ENCODE measurements at places on chromosomes 1 and 21.
A peak's percentile ranks its signal among the peaks of the same experiment; 100 is the strongest.

- DNase-seq, result no peak
These were observed 65.1 kb downstream of the CLSTN1 start for GRCh38 chr1:9758559-9759121.

DNA sequence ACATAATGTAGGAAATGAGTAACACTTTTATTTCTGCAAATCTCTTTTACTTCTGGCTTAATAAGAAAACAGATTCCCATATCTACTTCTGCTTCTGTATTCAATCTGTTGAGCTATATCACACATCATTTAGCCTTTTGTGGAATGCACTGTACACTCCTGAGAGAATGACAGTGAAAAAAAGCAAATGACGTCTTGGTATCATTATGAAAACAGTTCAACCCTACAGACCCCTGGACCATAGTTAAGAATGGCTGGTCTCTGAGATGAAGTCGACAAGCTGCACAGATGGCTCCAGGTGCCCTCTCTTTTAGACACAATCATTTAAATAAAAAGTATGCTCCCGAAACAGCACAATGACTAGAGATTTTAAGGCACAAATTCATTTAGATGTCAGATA lies 247.0 kb downstream of the RERE start:
- no peak for DNase-seq

DNA sequence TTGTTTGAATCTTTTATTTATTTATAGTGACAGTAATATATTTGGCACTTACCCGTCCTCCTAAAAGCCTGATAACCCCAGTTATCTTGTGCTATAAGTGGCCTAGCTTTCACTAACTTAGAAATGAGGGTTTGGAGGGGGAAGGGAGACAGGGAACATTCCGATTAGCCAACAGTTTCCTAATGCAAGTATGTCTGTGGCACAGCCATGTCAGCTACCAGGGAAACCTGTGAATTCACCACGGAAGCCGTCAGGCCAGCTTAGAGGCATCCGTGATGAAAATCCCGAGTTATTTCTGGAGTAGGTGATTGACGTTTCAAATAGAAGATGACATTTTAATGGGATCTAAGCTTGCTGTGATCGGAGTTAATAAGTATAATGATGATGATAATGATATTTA lies 39.4 kb upstream of the BCL10 start:
- DNase-seq, result peak; percentile 52

- no peak for DNase-seq
These were observed 26.0 kb downstream of the MX1 start for GRCh38 chr21:41451753-41452676.

GRCh38 chr1:203039609-203040512 lies 13.6 kb downstream of the PPFIA4 start:
- DNase-seq, result no peak

- DNase-seq, result no peak
These were observed 223.5 kb downstream of the RHOU start for GRCh38 chr1:228958741-228959140.

DNA sequence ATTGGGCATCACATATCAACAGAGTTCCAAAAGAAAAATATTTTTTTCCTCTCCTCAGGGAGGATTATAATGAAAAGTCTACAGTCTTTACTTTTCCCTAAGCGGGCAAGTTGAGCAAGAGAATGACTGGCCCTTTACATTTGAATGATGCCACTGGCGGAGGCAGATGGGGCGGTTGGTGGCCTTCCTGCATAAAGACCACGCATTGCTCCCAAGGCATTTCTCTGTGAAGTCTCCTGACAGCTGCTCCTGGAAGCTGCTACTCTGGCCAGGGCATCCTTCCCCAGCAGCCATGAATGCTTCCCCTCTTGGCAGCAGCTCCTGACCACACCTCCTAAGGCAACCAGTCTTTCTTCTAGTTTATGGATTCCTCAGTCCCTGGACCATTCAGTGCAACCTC lies 161.1 kb upstream of the RRP15 start:
- no peak for DNase-seq

DNA sequence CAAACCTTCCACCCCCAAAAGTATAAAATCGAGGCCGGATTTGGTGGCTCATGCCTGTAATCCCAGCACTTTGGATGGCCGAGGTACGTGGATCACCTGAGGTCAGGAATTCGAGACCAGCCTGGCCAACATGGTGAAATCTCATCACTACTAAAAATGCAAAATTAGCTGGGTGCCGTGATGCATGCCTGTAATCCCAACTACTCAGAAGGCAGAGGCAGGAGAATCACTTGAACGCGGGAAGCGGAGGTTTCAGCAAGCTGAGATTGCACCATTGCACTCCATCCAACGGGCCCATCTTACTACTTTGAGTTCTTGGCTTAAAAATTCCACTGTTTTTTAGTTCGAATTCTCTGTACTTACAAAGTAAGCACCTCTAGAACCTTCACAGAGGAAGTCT lies 11.0 kb downstream of the KLHDC8A start:
- no peak for DNase-seq

DNA sequence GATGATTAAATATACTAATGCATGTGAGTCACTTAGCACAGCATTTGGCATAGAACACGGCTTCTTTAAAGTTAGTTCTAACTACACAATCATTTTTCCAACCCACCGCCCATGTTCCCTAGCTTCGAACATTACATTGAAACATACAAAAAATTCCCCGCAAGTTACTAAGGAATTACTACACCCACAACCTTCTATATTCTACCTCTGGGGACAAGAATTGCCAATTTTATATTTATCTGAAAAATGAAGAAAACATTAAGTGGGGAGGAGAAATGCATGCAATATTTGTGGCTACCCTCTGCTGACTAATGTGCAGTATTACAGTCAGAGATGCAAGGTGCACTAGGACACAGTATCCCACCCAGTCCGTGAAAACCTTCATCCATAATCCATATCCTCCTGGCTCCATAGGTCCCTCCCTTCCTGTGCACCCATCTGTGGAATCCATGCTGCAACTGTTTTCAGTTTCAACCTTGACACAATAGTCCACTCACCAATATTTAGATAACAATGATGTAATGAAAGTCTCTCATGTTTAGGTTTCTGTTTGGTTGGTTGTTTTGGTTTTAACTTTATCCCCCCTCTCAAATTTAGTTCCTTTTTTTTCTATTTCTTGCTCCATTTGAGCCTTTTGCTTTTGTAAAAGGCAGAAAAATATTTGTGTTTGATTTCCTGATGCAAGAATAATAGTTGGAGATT lies 31.6 kb downstream of the RGS5 start:
- peak; percentile 47 for DNase-seq

- no peak for DNase-seq
These were observed 14.2 kb downstream of the RHOC start for GRCh38 chr1:112692681-112693080.

- DNase-seq, result no peak
These were observed 14.3 kb downstream of the RNF207 start for GRCh38 chr1:6220236-6220635.

DNA sequence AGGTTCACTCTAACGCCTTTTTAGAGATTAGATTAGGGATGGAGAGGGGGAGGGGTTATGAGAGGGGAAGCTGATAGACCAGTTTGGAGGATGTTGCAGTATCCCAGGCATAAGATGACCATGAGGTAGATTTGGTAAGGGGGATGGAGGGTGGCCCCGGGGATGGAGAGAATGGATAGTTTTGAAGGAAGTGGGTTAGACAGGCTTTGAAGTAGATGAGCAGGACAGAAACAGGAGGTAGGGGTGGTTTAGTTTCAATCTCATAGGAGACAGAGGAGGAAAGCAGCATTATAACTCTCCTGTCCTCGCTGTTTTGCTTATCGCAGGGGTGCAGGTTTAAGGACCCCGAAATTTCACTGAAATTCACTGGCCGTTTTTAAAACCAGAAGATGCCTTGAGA lies 11.8 kb downstream of the UBIAD1 start:
- DNase-seq, result no peak

DNA sequence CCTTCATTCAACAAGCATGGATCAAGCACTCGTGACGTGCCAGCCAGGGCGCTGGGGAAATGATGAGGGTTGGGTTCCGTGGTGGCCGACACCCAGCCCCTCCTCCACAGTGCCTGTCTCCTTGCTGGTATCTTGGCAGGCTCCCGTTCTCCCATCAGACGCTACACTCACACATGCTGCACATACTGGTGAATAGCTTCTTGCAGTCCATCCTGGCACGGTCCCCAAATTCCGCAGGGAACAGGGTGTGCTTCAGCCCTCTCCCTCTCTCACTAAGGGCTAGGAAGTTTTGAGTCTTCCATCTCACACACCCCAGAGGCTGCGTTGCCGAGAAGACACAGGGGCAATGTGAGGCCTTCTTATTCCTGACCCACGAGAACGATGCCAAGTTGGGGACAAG lies 10.1 kb upstream of the MEF2D start:
- peak; percentile 80 for DNase-seq

GRCh38 chr1:11682287-11682771 lies 1.4 kb upstream of the MAD2L2 start:
- DNase-seq, result no peak

DNA sequence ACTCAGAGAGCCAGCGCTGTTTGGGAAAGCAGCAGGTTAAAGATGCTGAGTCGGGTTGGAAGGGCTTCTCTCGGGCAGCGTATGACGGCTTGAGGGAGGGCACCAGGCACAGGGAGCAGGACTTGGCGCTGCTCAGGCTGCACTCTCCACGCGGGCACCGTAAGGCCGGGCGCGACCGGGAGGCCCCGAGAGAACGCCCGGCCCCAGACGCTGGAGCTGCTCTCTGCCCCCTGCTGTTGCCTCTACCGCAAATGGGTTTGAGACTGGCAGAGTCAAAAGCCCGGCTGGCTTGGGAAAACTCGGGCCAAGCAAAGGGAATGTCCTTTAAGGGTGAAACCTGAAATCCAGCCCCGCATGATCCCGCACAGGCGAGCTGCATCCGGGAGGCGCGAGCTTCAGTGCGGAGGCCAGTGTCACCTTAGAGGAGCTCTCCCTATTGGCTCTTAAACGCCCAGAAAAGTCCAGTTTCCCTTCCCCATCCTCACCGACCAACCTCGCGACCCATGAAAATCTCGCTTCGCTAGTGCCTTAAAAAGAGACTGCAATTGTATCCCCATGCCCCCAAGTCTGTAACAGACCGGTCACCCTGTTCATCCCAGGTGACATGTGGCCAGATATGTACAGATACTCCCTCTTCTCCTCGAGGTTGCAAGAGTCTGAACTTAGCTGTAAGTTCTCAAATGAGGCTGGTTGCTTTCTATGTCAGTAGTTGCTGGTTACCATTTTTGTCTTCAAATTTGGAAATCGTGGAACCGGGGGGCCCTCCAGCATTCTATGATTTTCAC lies 1.1 kb downstream of the PRRX1 start:
- peak; percentile 66 for DNase-seq

DNA sequence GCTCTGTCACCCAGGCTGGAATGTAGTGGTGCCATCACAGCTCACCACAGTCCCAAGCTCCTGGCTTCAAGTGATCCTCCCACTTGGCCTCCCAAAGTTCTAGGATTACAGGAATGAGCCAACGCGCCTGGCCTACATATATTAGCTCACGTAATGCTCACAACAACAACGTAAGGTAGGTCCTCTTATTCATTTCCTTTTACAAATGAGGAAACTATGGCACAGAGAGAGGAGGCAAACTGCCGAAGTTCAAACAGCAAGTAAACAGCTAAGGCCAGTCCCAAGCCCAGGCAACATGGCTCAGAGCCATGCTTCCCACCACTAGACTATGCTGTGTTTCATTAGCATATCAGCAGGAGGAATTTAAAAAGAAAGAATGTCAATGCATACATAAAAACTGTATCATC lies 284.4 kb downstream of the VAV3 start:
- no peak for DNase-seq

GRCh38 chr1:179806333-179806732 lies 63.2 kb downstream of the FAM163A start:
- no peak for DNase-seq

DNA sequence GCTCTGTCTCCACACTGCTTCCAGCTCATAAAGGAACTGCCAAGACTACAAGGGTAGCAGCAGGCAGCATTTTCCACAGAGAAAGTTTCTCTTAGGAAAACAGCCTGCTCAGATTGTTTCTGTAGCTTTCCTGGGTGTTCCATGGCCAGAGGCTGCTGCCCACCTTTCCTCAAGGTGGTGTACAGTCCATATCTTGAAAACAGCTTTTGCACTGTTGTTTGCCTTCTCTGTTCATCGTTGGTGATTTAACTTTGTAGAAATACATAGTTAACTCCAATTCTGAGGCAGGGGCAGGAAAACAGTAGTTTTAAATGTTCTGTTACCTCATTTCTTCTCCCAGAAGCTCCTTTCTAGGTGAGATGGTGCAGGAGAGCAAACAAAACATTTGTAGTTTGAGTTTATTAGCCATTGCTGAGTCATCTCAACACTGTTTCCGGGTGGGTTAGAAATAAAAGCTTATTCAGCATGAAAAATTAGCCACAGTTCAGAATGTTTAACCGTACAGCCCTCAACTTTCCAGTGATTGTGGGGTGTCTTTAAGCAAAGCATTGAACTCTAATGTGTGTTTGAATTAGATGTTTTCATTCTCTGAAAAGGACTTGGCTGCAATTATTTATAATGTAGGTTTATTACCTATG lies 41.7 kb downstream of the DIP2A start:
- DNase-seq, result no peak

- DNase-seq, result no peak
These were observed 21.2 kb upstream of the MYOCOS start for GRCh38 chr1:171600862-171601261.

GRCh38 chr1:40267767-40268187 lies 9.7 kb downstream of the ZMPSTE24 start:
- DNase-seq, result peak; percentile 95

DNA sequence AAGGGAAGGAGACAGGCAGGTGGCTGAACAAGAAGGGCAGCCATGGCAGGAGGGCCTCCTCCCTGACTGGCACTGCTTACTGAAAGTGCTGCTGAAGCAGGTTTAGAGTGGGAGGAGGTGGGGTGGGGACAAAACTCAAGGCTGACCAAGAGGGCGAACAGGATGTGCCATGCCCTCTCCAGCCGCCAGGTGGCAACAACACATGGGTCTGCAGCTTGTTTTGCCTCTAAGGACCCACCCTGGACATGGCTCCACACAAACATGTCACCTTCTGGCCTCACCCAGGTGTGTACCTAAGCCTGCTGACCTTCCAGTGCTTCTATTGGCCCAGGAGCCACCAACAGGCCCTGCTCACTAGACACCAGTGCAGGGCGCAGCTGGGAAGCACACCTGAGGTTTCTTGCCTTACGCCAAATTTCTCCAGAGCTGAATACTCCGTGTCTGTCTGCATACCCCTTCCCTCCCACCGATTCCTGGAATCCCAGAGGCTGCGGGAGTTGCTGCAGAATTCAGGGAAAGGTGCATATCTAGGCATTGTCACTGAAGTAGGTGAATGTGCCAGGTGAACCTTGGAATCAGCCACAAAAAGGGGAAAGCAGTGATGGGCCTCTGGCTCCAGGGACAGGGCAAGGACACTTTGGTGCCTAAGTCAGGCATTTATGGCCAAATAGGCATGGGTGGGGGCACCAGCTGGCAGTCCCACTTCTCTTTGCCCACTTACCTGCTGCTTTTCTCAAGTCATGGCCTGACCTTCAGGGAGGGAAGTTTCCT lies 5.3 kb downstream of the PSRC1 start:
- peak; percentile 54 for DNase-seq

GRCh38 chr1:147218606-147219005 lies 6.5 kb downstream of the FMO5 start:
- DNase-seq, result no peak

- no peak for DNase-seq
These were observed 40.5 kb upstream of the NEK2 start for GRCh38 chr1:211715971-211716370.
